Midbrain (tissue), 1 donor: ENCODE measurements at places on chromosomes 2 and 18.
A peak's percentile ranks its signal among the peaks of the same experiment; 100 is the strongest.

DNA sequence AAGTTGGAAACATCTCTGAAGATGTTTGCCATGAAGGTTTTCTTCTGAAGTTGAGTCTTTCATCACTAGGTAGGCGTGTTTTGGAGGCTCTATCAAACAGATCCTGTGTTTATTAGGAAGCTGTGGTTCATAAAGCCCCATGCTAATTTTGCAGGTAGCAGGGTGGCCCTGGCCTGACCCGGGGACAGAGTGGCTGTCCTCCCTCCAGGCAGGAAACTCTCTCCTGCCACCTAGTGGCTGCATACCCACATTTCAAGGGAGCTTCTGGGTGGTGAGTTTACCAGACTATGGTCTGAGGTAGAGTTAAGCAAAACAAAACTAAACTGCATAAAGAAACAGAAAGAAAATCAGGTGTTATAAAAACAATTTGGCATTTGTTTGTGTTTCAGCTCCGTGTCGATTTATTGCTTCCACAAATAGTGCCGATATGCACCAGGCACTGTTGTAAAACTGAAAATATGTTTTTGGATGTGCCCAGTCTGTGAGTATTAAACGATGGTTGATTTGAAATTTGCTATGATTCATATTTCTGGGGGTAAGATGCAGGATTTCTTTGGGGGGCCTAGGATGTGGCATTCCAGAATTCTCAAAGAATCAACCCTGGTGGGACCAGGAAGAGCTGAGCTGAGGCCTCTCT lies 26.0 kb upstream of the IL37 start:
- DNase-seq = peak; percentile 10

GRCh38 chr2:73870084-73870483 lies 22.7 kb upstream of the ACTG2 start:
- DNase-seq = peak; percentile 20

DNA sequence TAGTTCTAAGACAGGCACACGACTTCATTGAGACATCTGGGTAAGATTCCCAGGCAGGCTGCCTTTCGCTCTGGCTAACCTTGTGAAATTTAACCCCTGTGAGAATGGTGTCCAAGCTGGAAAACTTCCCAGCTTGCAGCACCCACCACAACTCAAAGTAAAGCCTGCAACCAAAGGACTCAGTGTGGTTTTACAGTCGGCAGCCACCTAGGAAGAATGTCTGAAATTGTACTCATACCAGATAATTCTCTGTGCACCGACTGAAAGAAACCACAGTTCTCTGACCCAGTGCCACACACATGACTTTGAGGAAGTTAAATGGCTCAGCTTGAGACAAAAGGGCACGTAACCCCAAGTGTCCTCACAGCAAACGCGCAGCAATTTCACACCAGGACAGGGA lies 125.7 kb downstream of the RBMS1 start:
- DNase-seq = no peak

DNA sequence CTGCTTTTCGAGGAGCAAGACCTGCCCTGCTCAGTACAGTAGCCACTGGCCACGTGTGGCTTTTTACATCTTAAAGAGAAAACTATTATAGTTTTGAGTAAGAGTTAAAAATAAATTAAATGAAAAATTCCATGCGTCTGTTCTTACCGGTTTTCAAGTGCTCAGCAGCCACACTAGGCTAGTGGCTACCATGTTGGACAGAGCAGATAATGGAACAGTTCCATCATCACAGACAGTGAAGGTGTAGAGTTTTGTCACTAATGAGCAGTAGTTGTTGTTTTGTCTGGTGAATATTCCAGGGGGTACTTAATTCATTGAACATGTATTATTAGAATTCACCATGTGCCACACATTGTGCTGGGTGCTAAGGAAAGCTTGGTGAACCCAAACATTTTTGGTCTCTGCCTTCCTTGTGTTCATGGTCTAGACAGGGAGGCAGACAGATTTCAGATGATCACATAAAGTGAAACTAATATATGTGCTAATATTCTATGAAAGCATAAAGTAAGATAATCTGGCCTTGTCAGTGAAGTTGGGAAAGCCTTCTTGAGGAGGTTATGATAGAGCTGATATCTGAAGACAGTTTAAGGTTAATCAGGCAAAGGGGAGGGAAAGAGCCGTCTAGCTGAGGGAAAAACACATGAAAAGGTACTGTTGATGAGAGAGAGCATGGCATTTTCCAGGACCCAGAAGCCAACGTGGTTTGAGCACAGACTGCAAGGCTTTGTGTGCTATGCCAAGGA lies 1.4 kb downstream of the ALMS1 start:
- DNase-seq = no peak

DNA sequence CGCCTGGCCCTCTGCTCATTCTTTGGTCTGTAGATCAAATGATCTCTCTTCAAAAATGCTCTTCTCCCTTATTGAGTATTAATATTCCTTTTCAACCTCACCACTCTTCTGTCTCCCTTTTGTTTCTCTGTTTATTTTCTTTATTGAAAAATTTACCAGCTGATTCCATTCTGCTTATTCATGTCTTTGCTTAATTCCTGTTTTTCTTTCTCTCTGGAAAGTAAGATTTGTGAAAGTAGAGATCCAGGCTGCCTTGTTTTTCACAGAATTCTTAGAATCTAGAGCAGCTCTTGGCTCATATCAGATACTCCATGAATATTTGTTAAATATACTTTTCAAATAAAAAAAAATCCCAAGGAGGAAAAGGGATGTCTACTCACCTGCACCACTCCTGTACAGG lies 157.0 kb downstream of the DOCK10 start:
- no peak for DNase-seq

GRCh38 chr2:227805578-227805977 lies 8.1 kb upstream of the CCL20 start:
- peak; percentile 16 for DNase-seq

DNA sequence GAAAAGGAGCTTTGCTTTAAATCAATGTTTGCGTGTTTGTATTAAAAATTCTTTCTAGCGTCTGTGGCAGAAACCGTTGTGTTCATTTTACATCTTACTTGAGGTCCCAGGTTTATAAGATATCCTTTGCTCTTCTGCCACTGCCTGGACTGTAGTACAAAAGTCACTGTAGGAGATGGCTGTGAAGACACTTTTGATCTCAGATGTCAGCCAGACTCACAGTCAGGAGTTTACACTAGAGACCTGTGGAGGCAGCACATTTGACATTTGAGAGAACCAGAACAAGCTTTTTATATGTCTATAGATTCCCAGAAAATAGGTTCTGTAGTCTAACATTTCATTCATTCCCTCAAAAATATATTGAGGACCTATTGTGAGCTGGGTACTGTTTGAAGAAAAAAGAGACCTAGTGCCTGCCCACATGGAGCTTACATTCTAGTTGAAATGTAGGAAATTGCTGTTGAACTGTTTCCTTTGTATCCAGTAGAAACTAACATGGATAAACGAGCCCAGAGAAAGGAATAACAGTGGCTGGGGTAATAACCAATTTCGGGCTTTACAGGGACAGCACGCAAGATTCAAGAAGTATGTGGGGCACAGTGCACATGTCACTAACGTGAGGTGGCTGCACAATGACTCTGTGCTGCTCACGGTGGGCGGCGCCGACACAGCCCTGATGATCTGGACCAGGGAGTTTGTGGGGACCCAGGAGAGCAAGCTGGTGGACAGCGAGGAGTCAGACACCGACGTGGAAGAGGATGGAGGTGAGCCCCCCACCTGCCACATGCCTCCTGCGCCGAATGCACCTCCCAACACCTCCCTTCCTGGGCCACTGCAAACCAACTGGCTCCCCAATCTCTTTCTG lies 122.3 kb downstream of the RTN4 start:
- no peak for DNase-seq

- DNase-seq = no peak
Observed at GRCh38 chr18:42025974-42026625, 71.1 kb downstream of the PIK3C3 start.

DNA sequence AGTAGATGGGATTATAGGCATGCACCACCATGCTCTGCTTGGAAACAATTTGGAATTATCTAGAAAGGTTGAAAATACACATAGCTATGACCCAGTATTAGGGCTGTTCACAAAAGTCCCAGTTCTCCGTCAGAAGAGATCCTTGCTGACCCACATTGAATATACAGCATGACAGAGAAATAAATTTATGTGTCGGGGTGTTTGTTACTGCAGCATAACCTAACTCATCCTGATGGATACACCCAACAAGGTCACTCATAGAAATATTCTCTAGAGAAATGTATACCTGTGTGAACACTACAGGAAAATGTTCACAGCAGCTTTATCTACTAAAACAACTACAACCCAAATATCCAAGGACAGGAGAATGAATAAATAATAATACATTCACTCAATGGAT lies 9.0 kb downstream of the TBC1D8 start:
- no peak for DNase-seq

DNA sequence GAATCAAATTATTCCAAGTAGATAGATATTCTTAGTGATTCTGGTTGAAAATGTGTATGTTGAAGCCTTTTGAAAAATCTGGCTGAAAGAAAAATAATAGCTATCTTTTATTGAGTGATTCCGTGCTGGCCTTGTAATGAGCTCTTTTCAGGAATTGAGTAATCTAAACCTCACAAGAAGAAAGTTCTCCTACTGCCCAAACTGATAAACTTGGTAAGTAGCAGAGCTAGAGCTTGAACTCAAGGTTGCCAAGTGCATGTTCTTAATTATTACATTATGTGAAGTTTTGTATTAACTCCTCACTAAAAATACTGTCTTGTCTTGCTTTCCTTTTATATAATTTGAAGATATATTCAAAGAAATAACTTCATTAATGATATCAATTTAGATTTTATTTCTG lies 1.6 kb upstream of the PPP1R1C start:
- DNase-seq = no peak

GRCh38 chr2:68302281-68302875 lies 17.4 kb downstream of the CNRIP1 start:
- no peak for DNase-seq

GRCh38 chr2:127843677-127844076 lies 14.3 kb downstream of the POLR2D start:
- DNase-seq = no peak

DNA sequence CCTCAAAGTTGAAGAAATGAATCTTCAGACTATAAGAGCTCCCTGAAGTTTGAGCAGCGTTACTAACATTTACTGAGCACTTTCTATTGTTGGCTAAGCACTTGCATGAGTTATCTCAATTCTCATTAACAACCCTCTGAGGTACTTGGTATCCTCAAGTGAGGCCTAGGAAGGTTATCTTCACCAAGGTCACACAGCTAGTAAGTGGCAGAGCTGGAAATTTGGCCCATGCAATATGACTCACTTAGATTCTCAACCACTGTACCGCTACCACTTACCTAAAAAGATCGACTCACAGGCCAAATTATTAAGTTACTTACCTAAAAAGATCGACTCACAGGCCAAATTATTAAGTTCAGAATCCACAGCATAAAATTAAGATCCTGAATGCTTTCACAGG lies 8.7 kb upstream of the METAP1D start:
- DNase-seq = no peak

- DNase-seq = no peak
Observed at GRCh38 chr2:96271995-96272394, 6.0 kb downstream of the CIAO1 start.

GRCh38 chr2:59529726-59530125 lies 1023.7 kb downstream of the BCL11A start:
- DNase-seq = no peak

- DNase-seq = no peak
Observed at GRCh38 chr2:66827851-66828250, 392.9 kb downstream of the MEIS1 start.

GRCh38 chr18:7637269-7637668 lies 70.2 kb downstream of the PTPRM start:
- DNase-seq = no peak

- no peak for DNase-seq
Observed at GRCh38 chr2:1004398-1004797, 53.7 kb downstream of the SNTG2 start.

DNA sequence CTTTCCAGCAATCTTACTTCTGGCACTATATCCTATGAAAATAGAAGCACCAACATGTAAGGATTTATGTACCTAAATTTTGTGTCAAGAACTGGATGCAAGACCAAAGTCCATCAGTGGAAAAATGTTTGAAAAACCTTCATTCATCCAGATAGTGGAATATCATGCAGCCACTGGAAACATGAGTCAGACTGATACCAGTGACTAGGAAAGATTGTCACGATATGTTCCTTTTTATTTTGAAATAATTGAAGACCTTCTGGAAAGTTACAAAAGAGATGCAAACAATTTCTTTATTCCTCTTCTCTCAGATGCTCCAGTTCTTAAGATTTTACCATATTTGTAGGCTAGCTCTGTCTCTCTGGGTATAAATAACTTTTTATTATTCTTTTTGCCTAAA lies 40.5 kb upstream of the IL1R2 start:
- DNase-seq = no peak

DNA sequence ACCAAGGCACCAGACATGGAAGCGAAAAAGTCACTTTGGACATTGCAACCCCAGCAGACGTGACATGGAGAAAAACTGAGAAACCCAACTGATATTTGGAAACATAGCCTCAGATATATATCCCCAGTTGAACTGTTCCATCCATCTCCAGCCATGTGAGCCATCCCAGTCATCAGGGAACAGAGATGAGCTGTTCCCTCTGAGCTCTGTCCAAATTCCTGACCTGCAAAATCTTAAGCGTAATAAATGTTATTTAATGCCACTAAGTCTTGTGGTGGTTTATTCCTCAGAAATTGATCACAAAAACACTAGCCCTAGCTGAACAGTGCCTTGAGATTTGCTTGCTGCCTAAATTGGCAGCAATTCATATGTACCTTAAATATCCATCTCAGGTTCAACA lies 182.8 kb downstream of the NRP2 start:
- no peak for DNase-seq

DNA sequence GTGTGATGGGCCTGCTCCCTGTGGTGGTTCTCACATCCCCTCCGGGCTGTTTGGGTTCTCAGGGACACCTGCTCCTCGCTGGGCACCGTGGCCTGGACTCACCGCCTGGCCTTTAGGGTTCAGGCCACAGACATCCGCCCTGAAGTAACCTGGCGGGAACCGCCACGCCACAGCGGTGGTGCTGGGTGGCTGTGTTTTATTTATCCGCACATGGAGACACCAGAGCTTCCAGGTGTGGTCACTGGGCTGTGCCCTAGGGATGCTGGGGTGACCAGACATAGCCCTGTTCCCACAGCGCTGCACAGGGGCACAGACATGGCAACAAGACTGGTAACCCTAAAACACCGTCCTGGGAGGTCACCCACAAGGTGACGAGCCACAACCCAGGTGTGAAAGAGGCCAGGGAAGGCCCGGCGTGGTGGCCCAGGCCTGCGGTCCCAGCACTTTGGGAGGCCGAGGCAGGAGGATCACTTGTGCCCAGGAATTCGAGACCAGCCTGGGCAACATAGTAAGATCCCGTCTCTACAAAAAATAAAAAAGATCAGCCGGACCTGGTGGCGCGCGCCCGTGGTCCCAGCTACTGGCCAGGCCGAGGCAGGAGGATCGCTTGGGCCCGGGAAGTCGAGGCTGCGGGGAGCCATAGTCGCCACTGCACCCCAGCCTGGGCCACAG lies 649 bp upstream of the HSBP1L1 start:
- no peak for DNase-seq

- DNase-seq = no peak
Observed at GRCh38 chr2:191001032-191001431, 12.9 kb downstream of the STAT1 start.

DNA sequence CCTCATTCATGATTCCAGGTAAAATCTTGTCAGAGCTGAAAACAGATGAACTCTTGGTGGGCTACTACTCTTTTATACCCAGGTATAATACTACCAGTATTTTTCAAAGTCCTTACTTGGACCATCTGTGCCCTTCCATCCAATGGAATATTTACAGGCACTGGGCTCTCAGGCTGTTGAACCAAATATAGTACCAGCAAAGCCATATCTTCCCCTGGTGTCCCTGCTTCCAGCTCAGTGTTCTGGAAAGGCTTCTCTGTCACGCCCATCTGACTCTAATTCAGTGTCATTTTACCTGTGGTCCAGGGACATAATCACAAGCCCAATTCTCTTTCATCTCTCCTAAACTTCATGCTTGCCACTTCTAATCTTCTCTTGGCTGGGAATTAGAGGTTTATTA lies 119.2 kb upstream of the STK17B start:
- no peak for DNase-seq
